ENCODE measurements at places on chromosomes 1 and 21. TPM values are rescaled to one million over a fixed set of nuclear protein-coding genes. Genes with fewer than 3 reads are reported as not detected.
A peak's percentile ranks its signal among the peaks of the same experiment; 100 is the strongest.

DNA sequence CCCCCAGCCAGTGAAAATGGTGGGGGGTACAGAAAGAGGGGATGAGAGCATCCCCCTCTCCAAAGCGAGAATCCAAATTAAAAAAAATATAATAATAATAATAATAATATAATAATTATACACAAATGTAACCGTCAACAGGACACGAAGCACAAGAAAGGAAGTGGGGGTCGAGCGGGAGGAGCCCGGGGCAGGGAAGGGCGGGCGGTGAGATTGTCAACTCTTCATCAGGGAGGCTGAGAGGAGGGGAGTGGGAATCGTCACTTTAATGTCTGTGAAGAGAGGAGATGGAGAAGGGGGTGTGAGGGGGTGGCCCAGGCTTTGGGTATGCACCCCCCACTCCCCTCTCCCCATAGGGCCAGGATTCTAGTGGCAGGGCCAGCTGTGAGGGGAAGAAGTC lies 33.2 kb downstream of the MEF2D start:
- no peak for DNase-seq

DNA sequence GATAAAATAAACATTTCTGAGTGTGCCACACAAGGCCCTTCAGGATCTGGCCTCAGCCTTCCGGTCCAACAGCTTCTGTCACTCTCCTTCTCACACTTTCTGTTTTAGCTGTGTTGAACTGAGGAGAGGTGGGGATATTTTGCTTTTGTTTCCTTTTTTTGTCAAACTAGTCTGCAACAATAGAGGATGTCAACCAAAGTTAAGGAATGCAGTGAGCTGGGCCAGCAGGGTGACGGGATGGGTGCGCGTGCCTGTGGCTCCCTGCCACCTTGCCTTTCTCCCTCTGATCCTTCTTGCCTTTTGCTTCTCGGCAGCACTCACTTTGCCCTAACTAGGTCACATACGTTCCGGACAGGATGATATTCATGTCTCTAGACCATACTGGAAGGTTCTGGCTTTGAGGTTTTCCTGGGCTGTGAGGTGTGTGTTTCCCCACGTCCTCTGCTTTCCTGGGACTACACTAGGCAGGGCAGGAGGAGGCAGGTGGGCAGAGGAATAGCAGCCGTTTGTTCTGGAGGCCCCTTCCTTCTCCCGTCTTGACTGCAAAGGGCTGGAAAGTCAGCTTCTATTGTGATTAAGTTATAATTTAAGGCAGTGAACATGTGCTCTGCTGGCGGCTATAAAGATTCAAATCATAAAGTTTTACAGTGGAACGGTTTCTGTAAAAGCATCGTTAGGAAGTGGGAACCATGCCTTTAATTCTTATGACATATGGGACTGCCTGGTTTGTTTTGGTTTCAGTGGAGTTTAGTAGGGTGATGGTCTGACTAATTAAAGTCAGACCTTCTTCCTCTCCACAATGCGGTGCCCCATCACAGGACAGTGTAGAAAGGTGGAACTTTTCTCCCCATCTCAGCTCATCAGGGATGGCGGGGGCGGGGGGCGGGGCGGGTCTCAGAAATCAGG lies 67.8 kb downstream of the RNF220 start:
- DNase-seq, result no peak

CASQ2 gene
- total RNA-seq, result 0.33 TPM

DNA sequence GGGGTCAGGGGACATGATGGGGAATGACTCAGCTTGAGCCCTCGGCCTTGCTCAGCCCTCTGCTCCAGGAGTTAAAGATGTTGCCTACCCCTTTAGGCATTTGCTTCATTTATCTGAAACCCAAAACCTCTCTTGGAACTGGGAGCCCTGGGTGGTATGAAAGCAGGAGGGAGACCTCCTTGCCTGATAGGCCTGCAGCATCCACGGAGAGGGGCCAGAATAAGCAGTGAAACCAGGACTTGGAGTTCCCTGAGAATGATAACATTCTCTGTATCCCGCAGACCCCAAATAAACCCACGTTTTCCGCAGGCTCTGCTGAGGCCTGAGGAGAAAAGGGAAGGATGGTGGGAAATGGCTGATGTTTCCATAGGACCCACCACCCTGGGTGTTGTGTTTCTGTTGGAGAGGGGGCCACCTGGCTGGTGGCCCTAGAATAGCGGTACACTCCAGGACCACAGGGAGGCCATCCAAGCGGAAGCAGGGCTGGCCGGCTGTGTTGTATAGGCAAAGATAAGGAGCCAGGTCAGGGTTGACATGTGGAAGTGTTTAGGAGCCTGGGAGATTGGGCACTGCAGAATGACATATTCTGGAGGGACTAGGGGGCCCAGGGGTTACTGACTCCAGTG lies 77.4 kb downstream of the FOXD2 start:
- peak; percentile 7 for DNase-seq

SMPDL3B gene
- total RNA-seq, result 1.3 TPM

DNA sequence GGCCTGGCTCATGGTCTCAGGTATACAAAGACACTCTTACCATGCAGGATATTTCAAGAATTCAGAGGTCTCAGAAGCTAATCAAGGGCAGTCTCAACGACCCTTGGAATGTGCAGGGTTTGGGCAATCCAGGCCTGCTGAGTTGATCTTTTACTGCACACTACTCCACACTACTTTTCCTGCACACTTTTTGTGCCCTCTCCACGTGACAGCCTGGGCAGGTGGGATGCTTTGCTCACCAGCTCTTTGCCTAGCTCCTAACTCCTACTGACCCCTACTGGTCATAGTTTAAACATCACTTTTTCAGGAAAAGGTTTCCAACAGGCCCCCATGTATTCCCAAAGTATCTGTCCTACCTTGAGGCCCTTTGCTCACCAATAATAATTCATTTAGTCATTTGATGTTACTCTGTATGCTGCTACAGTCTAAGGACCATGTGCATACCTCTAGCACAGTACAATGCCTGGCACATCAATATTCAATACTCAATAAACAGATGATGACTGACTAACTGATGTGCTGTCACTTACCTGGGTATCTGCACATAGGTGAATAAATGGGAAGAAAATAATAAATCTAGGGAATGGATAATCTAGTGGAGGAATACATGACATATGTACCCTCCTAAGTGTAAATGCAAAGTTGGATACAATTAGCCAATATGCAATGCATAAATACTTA lies 9.6 kb downstream of the DUSP23 start:
- DNase-seq, result no peak

GRCh38 chr1:221227872-221228337 lies 348.7 kb downstream of the HLX start:
- DNase-seq, result no peak

LYPD8 gene
- not detected for total RNA-seq

GRCh38 chr1:15262003-15262377 lies 15.0 kb downstream of the FHAD1 start:
- no peak for DNase-seq

DNA sequence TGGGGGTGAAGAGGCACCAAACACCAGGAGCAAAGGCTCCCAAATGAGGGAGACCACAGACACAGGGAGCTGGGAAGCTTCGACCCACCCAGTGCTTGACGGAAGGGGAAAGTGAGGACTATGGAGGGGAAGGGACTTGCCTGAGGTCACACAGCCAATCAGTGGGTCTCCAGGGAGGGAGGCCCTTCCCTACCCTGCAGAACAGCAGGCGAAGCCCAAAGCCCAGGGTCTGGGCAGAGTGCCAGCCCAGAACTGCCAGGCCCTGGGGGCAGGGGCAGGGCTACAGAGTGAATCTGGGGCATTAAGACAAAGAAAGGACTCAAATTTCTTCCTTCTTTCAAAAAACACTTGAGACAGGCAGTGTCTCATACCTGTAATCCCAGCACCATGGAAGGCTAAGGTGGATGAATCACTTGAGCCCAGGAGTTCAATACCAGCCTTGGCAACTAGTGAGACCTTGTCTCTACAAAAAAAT lies 45.5 kb upstream of the ECE1 start:
- peak; percentile 79 for DNase-seq

DNA sequence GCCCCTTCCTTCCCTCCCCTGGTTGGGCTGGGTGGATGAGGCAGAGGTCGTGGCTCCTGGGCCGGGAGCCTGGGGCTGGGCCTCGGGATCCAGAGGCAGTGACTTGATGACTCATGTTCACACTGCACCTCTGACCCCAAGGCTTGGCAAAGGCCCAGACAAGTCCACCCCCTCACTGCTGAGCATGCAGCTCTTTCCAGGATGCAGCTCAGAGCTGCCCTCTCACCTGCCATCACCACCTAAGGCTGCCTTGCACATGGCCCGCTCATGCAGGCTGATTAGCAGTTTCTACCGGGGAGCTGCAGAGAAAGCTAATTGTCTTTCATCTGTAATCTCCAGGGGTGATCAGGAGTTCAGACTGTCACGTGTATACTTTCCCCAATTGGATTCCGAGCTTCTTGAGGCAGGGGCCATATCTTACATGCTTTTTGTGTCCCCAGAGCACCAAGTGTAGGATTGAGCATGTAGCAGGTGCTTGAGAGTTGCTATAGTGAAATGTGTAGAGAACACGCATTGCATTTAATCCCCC lies 62.1 kb downstream of the LRRN2 start:
- DNase-seq, result no peak

TMEM125 gene
- total RNA-seq, result not detected

GRCh38 chr1:211708006-211708405 lies 32.6 kb upstream of the NEK2 start:
- no peak for DNase-seq

CYP4A22 gene
- total RNA-seq, result not detected

- DNase-seq, result no peak
These were observed 527.9 kb downstream of the NPHP4 start for GRCh38 chr1:5464366-5464765.

DNA sequence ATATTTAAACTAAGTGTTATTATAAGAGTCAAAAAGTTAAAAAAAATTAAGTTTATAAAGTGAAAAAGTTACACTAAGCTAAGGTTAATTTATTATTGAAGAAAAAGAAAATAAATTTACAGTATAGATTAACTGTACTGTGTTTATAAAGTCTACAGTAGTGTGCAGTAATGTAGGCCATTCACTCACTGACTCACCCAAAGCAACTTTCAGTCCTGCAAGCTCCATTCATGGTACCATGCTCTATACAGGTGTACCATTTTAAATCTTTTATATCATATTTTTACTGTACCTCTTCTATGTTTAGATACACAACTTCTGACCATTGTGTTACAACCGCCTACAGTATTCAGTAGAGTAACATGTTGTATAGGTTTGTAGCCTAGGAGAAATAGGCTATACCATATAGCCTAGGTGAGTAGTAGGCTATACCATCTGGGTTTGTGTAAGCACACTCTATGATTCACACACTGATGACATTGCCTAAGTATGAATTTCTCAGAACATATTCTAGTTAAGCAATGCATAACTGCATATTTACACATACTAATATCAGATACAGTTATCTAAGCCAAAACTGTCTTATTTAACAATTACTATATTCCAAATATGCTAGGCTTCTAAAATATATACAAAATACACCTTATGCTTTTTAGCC lies 80.6 kb upstream of the GFI1 start:
- DNase-seq, result no peak

DNA sequence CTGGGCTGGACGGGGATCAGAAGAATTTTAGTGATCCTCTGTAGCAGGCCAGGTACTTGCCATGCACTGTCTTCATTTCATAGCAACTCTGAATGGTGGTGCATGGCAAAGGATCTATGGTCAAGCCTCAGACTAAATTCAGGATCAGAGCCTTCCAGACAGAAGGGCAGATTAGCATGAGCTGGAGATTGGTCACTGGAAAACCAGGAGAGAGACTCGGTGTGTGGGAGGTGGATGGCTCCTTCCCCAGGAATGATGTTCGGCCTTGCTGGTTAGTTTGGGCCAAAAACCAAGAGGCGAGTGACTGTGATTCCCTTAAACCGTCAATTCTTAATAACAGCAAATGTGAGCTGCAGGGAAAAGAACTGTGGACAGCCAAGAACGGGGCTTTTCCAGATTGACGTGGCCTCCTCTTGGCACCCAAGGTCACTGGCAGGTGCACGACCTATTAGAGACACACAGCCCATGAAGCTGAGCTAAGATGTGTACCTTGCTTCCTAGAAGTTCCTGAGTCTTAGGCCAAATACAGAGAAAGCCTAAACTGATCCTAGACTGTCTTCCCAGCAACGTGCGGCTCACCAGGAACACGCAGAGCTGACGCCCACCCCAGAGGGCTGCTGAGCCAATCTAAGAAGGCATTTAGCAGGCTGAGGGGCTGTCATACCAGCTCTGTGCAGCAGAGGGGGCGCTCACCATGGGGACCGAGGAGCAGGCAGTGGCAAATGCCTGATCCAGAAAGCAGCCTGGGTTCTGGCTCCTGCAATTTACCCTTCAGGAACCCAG lies 18.5 kb downstream of the ALDH4A1 start:
- peak; percentile 88 for DNase-seq

GRCh38 chr21:26788790-26789189 lies 56.4 kb downstream of the ADAMTS1 start:
- no peak for DNase-seq

ANGPTL3 gene
- total RNA-seq, result not detected

TMCO1 gene
- 50.7 TPM for total RNA-seq

LEMD1 gene
- not detected for total RNA-seq

GRCh38 chr1:198287916-198288315 lies 131.1 kb downstream of the NEK7 start:
- DNase-seq, result no peak

- DNase-seq, result peak; percentile 84
These were observed 7.0 kb upstream of the POFUT2 start for GRCh38 chr21:45294509-45295291.

DNA sequence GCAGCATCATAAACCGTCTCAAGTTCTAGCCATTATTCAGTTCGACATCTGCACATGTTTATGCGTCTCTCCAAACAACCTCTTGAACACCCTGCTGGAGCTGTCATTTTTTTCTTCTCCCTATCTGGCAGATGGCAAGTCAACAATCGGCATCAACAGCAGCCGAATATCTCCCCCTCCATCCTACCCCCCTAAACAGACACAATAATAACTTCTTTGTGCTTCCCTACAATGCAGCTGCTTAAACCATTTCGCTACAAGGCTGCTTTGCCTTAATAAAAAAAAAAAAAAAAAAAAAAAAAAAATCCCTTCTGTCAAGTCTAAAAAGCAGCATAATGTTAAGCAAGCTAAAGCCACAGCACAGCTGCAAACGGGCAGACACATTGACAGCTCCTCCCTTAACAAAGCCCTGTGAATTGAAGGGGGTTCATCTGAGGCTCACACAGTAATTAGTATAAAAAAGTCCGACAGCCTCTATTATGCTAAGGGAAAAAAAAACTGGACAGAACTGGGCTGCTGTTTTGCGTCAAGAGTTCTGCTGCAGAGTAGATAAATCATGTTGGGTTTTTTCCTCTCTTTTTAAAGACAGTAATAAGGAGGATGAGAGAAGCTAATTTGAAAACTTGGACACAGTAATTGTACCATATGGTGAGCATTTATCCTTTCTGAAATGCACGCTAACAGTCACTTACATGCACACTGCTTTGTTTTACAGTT lies 136.4 kb downstream of the AKT3 start:
- no peak for DNase-seq

GRCh38 chr1:12177999-12178441 lies 11.2 kb downstream of the TNFRSF1B start:
- no peak for DNase-seq

Data from spleen (tissue), 13 donors.